ENCODE measurements at places on chromosomes 4 and X.
A peak's percentile ranks its signal among the peaks of the same experiment; 100 is the strongest.

DNA sequence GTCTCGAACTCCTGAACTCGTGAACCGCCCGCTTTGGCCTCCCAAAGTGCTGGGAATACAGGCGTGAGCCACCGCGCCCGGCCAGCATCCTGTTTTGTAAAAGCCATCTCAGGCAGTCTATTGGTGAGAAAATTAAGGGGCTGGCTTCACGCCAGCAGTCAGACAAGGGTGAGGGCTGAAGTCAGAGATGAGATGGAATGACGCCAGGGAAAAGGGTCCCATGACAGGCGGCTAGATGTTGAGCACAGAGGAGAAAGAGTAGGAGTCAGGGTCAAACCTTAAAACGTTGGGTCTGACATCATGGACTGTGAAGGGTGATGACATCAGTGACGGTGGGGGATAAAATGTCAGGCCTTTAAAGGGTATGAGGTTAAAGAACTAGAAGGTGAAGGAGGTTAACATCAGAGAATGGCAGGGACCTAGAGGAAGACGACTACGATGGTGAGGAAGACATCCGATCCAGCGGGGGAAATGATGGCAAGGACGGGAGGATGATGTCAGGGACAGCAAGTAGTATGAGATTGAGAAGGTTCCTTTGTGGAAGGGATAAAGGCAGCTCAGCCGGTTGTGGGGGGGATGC, 504 bp upstream of the RBM3 start:
- no peak for DNase-seq

GRCh38 chr4:53197772-53198142, 168.1 kb downstream of the SCFD2 start:
- DNase-seq: no peak

DNA sequence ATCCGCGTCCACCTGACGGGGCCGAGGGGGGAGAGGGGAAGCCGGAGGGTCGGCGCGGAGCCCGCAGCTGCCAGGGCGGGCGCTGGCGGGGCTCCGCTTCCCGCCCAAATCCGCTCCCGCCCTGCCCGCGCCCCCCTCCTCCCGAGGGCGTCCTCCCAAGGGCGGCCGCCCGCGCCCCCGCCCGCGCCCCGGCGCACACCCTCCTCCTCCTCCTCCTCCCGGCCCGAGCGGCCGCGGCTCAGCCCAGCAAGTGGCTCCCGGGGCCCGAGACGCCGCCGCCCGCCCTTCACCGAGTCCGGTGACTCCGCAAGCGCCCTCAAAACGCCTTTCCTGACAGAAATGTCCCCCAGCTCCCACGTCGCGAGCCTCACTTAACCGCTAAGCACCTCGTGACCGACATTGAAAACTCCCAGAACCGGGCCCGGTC, 487 bp downstream of the HMGB2 start:
- peak; percentile 36 for DNase-seq

DNA sequence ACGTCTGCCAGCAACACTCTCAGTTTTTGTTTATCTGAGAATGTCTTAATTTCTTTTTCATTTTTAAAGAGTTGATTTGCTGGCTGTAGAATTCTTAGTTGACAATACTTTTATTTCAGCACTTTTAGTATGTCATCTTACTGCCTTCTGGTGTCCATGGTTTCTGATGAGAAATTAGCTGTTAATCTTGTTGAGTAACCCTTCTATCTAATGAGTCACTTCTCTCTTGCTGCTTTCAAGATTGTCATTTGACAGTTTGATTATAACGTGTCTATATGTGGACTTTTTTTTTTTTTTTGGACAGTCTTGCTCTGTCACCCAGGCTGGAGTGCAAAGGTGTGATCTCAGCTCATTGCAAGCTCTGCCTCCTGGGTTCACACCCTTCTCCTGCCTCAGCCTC, 24.0 kb upstream of the TMEM255A start:
- no peak for DNase-seq

DNA sequence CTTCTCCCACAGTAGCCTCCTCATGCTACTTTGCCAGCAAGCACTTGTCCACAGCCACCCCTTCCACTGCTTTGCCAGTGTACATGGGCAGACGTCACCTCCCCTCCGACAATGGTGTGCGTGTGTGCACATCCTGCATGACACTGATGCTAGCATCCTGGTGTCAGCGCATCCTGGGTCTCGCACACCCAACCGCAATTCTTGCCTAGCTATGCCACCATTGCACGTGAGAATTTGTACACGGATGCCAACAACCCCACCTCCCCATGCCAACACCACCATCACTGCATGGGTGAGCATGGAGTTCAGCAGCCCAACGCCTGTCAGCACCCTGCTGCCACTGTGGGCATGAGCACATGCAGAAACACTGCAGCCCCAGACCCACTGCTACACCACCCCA, 550.0 kb downstream of the STPG2 start:
- no peak for DNase-seq

GRCh38 chr4:110211007-110211769, 12.8 kb upstream of the ELOVL6 start:
- DNase-seq: no peak

Measured in esophagus squamous epithelium (tissue), 5 donors.